ENCODE measurements at places on chromosomes 7 and 10.

DNA sequence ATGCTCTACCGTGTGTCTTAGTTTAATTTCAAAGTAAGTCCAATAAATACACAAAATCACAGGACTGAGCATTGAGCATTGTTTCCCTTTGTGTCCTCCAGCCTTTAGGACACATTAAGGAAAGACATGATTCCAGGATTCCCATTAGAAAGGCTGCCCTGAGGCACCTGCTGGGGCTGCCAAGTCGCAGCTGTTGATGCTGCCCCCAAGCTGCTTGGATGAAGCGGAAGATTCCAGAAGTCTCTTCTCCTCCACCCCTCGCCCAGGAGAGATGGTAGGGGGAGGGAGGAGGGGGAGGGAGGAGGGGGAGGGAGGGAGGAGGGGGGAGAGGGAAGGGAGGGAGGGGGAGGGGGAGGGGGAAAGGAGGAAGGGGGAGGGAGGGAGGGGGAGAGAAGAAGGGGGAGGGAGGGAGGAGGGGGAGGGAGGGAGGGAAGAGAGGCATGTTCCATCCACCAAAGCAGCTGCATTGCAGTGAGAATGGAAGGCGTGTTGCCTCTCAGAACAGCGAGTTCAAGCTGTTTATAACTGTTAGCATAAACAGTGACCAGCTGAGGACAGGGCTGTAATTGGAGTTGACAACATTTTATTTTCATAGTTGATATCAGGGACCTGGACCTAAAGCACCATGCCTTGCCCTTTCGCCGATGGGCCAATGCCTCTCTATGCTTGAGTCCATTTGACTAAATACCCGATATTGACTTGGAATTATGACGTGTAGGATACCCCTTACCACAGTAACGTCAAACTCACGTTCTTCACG lies 67.3 kb downstream of the DIP2C start:
- no peak for DNase-seq

GRCh38 chr7:78959477-78959876 lies 494.0 kb downstream of the MAGI2 start:
- DNase-seq, result no peak

DNA sequence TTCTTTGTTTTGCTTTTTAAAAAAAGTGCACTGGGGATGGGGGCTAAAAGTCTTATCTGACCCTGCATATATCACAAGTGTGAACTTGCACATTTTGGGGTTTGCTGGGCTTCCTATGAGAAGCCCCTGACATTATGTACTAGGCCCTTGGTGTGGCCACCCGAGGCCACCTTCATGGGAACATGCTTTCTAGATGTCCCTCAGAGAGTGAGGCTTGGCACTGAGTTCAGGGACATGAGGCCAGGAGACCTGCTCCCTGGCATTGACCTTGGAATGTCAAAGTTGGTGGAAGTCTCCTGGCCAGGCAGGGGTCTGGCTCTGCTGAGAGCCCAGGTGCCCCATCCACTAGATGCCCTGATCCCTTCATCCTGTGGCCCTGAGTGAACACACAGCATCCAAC lies 536.2 kb downstream of the TCERG1L start:
- DNase-seq, result no peak

DNA sequence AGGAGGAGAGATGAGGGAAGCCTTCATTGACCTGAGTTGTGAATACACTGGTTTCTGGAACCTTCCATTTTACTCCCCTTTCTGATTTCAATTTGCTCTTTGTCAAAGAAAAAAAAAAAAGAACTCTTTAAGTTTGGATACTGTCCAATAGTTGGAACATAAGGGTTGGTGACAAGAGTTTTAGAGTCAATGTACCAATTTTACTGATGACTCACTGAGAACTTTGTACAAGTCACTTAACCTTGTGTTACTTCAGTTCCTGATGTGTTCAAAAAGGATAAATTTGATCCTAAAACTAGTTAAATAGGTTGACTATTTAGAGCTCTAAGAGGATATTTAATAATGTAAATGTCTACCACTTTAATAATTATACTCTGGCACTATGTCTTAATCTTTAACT lies 4.1 kb upstream of the CDK14 start:
- no peak for DNase-seq

DNA sequence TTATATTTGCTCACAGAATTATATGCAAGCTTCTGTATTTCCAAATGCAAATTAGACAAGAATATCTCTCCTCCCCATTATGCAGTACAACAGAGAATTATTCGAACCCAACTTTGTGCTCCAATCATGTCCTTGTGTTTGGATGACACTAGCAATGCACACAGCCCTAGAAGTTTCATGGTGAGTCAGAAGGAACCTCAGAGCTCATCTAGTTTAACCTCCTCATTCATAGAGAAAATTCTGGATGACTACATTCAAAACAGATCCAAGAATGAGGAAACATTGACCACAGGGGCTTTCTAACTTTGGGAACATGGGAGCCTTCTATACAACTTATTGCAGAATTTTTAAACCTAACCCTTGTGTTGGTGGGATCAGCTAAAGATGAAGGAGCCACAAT lies 12.8 kb upstream of the ARID5B start:
- DNase-seq, result no peak

DNA sequence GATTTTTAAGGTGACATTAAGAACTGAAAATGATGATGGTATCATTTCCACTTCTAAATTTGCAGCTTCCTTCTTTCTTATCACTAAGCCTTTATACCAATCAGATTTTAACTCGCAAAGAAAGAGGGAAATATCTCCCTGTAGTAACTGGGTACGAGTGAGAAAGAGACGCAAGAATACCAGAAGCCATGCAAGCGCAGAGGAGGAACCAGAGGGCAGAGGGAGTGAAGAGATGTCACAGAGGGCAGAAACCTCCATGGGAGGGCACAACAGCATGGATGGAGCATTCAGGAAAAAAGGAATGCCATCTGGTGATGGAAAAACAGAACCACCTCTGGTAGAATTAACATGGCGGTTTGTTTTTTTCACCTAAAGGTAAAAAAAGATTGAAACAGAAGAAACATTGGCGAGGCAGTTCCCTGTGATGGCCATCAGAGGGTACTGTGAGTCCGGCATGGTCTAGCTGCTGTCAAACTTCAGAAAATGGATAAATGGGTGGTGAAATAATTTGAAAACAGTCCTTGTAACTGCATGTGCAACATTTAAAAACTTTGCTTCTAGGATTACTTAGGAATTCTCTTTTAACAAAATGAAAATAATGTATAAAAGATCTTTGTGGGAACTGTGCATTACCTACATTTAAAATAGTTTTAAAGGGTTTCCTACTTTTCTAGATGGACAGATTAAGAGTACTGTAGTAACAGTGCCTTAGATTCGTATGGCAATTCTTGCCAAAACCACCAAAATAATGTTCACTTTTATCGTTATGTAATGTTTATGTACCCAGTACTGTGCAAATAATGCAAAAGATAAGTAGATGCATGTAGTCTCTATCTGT lies 91.8 kb downstream of the ARHGAP12 start:
- no peak for DNase-seq

- no peak for DNase-seq
Observed at GRCh38 chr10:1180836-1181235, 124.7 kb downstream of the WDR37 start.

DNA sequence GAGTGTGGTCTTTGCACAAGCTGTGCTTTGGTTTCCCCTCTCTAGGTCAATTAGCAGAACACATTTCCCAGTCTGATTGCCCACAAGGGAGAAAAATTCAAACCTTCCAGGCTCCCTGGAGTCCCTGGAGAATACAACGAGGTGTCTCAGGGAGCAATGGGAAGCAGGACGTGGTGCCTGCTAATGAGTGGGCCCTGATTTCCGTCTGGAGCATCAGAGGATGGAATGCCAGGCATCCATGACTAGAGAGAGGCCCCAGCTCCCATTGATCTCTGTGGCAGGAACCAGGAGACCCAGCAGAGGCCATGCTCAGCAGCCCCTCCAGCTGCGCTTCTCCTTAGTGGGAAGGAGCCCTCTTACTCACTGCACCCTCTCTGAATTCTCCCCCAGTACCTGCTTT lies 33.2 kb upstream of the TLX1 start:
- no peak for DNase-seq

GRCh38 chr7:30977896-30978564 lies 14.3 kb downstream of the GHRHR start:
- no peak for DNase-seq

- DNase-seq, result no peak
Observed at GRCh38 chr10:77638321-77639101, 903 bp upstream of the KCNMA1 start.

DNA sequence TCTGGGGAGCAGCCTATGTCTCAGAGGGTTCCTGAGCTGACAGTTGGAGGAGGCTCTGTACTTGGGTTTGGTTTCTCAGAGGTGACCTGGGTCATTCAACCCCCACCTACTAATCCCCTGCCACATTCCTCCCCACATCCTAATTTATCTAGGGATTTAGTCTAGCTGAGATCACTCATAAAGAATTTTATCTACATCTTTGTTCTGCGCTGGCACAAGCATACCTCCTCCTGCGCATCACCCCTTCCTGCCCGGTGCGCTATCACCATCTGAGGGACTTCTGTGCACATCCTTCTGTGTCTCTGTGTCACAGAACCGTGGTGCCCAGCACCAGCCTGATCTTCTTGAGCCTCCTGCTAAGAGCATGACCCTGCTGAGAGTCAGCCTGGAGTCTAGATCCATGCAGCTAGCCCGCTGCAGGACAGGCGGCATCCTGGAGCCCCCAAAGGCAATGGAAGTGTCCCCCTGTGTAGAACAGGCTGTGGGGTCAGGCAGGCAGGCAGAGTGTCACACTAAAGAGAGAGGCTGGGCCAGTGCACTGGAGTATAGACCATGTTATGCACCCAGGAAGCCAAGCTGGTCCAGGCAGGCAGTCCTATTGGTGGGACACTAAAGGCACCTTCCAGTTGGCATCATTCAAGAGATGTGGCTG lies 63.6 kb downstream of the ARHGAP22 start:
- no peak for DNase-seq

DNA sequence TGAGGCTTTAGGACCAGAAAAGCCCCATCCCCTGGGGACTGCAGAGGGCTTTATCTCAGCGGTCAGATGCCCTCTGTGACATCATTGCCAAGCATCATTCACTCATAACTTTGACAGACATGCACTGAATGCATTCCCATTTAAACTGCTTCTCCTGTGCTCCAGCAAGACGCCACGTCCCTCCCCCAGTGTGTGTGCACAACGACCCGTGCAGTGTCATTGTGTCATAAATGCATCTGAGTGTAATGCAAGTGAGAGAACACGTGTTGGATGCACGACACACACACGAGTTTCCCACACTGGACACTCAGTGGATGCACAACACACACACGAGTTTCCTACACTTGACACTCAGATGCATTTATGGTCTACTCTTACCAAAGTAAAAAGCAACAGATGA lies 337.9 kb downstream of the PTPRN2 start:
- no peak for DNase-seq

DNA sequence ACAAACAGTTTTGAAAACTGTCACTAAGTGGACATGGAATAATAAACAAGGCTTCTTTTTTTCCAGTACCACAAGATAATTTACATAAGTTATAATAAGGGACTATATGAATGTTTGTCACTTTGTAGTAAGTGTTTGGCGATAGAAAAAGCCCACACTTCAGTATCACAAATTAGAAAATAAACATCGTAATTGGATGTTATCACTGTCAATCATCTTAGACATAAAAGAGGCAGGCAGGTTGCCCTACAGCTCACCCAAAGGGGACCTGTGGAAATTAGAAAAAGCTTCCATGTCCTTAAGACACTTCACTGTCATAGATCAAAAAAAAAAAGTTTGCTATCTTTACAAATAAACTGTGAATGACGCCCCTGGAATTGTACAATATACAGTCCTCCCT lies 3.6 kb upstream of the NOC3L start:
- DNase-seq, result no peak

DNA sequence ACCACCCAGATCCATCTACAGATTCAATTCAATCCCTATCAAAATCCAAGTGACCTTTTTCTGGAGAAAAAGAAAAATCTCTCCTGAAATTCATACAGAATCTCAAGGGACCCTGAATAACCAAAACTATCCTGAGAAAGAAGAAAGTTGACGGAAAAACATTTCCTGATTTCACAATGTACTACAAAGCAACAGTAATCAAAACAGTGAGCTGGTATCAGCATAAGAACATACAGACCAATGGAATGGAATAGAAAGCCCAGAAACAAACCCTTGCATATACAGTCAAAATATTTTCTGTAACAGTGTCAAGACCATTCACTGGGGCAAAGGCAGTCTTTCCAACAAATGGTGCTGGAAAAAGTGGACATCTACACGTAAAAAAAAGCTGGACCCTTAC lies 89.9 kb downstream of the JMJD1C start:
- DNase-seq, result no peak

DNA sequence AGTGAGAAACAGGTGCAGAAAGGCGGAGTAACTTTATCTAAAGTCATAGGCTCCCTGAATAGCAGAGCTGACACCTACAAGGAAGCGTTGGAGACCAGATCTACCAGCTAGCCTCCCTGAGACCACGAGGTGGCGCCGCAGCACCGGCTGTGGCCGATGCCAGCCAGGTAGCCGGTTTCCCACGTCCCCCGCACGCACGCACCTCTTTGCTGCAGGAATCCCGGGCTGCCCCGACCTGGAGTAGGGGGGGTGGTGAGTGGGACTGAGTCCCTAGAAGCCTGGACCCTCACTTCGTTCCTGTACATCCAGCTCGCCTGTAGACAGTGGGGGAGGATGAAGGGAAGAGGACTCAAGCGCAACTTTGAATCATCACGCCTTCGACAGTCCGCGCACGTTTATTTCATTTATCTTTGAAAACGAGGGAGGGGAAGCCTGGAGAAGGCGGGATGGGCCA lies 3.7 kb downstream of the ELOVL3 start:
- DNase-seq, result peak; percentile 68

DNA sequence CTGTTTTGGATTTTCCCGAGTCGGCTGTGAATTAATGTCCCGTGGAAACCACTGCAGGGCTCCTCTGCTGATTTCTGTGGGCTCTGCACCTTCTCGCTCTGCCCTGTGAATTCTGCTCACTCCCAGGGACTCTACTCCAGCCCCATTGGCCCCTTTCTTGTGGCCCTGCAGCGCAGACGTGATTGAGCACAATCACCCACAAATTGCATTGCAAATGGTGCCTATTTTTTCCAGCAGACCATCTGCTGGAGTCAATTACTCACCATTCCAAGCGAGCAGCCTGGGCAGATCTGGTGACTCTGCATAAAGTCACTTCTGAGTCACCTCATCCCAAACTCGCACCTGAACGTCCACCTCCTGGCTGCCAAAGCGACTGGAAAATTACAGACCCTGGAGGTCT lies 235.8 kb downstream of the PAXIP1 start:
- DNase-seq, result no peak

Measured in omental fat pad (tissue), 4 donors.